ENCODE measurements at places on chromosomes 5 and 9. TPM values are rescaled to one million over a fixed set of nuclear protein-coding genes. Genes with fewer than 3 reads are reported as not detected.

- DNase-seq = no peak
These were observed 289.2 kb upstream of the NMUR2 start for GRCh38 chr5:152694231-152694630.

DNA sequence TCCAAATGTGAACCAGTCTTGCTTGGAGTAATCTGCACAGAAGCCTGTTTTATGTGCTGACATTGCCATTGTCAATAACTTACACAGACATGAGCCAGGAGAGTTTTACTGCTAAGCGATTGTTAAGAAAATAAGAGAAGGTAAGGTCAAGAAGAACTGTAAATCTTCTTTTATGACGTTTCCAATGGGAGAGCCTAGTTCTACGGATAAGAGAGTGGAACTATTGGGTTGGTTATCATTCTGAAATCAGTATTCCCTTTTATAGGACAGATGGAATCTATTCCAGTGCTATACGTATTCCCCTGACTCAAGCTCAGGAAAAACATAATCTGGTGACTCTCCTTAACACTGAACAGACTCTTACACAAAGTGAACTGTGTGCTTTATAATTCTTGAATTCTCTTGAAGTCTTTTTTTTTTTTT lies 137.9 kb upstream of the OTULINL start:
- DNase-seq = no peak

DNA sequence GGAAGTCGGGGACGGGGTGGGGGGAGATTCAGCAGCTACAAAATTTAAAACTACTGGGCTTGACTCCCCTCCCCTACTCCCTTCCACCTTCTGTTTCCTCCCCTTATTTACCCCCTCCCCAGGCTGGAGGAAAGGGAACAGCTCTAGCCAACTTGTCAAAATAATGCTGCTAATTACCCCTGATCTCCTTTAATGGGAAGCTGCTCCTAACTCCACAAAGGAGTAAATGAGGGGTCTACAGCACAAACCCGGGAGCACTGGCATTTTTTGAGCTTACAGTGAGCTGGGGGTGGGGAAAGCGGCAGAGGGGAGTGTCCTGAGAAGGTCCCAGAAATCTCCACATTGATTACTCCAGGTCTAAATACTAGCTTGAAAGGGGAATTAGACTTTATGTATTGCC lies 3.1 kb downstream of the PTCH1 start:
- no peak for DNase-seq

SLIT3 gene
- 1.2 TPM for total RNA-seq
